ENCODE measurements at places on chromosomes 2 and 18.
A peak's percentile ranks its signal among the peaks of the same experiment; 100 is the strongest.

- DNase-seq: no peak
Measured at GRCh38 chr18:79823120-79823519, 25.4 kb downstream of the KCNG2 start.

GRCh38 chr2:168032091-168032490, 215.3 kb downstream of the STK39 start:
- no peak for DNase-seq

DNA sequence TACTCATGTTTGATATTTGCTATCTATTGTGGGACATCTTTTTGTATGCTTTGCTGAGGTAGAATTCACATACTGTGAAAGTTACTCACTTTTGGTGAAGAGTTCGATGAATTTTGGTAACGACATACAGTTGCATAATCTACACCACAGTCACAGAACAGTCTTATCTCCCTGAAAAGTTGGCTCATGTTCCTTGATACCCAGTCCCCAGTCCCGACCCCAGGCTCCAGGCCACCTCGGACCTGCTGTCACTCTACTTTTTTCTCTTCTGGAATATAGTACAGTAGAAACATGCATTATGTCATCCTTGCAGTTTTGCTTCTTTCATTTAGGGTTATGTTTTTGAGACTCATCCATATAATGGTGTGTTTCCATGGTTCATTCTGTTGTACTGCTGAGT, 191.7 kb downstream of the FAM210A start:
- no peak for DNase-seq

DNA sequence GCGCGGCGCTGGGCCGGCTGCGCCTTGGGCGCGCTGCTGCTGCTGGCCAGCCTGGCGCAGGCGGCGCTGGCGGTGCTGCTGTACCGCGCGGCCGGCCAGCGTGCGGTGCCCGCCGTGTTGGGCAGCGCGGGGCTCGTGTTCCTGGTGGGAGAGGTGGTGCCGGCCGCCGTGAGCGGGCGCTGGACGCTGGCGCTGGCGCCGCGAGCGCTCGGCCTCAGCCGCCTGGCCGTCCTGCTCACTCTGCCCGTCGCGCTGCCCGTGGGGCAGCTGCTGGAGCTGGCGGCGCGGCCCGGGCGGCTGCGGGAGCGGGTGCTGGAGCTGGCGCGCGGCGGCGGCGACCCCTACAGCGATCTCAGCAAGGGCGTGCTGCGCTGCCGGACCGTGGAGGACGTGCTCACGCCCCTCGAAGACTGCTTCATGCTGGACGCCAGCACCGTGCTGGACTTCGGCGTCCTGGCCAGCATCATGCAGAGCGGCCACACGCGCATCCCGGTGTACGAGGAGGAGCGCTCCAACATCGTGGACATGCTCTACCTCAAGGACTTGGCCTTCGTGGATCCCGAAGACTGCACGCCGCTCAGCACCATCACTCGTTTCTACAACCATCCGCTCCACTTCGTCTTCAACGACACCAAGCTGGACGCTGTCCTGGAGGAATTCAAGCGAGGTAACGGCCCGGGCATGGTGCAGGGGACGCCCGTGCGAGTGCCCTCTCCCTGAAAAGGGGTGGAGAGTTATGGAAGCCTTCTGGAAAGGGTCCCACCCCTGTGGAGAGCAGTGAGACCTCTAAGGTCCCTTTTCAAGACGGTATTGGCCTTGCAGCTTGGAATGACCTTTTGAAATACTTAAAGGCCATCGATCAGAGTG, 1.0 kb downstream of the CNNM3 start:
- DNase-seq: peak; percentile 38

GRCh38 chr2:217010173-217010572, 150.3 kb upstream of the TNP1 start:
- no peak for DNase-seq

DNA sequence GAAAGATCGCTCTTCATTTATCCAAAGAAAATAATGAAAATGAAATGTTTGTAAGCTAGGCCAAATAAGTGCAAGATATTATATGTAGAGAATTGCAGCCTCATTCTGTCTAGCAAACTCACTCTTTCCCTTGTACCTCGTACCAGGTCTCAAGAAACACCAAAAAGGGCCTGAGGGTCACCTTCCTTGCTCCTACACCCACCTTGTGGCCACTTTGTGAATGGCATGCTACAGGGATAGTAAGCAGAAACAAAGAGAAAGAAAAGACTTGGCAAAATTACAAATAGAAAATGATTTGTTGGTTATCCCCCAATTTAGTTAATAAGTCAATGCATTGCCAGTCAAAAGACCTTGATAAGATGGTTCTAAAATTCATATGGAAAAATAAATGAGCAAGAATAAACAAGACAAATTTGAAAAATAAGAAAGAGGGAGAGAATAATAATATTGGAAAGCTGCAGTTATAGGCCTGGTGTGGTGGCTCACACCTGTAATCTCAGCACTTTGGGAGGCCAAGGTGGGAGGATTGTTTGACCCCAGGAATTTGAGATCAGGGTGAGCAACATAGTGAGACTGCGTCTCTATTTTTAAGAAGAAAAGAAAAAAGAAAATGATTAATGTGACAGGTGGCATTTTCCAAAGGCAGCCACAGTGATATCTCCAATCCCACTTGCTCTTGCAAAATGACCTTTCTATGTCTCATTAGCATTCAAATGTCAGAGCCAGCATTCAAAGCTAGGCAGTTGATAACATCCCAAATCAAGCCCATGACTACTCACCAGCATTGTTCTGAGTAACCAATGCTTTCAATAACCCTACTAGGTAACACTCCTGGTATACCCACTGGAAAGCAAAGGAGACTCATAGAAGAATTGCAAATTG, 38.8 kb upstream of the BMP10 start:
- DNase-seq: peak; percentile 38

DNA sequence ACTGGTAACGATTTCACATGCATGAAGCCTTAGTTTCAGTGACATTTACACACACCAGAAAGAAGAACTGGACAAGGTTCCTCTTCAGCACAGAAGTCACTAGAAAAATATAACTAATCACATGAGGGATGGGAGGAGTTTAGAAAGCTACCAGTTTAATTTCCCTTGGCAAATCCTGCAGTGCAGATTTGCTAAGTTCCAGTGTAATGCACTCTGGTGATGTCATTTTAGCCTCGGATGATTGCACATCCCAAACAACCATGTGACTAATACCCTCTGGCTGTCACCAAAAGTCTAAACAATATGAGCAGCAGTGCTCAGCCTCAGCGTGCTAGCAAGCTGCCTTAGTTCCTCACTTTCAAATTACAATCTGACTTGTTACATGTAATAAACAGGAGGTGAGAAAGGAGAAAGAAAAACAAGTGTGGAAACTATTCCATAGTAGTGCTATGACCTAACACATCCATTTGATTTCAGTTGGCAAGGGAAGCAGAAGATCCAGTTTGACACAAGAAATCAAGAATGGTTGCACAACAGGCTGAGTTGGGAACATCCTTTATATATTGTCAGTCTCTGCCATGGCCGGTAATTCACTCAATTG, 35.3 kb upstream of the PPP1CB start:
- peak; percentile 25 for DNase-seq

GRCh38 chr2:144426981-144427479, 92.9 kb downstream of the ZEB2 start:
- no peak for DNase-seq

GRCh38 chr2:26281226-26281625, 36.5 kb downstream of the HADHB start:
- DNase-seq: no peak

GRCh38 chr2:189232759-189233406, 53.3 kb upstream of the COL5A2 start:
- no peak for DNase-seq

- DNase-seq: no peak
Measured at GRCh38 chr18:51339856-51340255, 142.4 kb upstream of the MEX3C start.

DNA sequence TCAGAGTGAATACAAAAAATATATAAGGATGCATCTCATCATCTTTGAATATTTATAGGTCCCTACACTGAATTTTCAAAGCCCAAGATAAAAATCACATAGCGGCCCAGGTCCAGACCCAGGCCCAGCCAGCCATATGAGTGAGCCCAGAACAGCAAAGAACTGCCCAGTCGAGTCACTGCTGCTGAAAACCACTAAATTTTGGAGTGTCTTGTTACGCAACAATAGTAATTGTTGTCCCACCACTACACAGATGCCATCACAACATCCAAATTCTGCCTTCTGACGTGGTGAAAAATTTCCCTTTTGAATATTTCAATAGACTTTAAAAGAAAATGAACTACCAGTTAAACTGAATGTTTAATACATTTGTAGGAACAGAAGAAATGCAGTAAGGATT, 5.7 kb downstream of the C18orf32 start:
- DNase-seq: no peak

GRCh38 chr2:181396256-181397123, 60.7 kb upstream of the ITGA4 start:
- DNase-seq: no peak

DNA sequence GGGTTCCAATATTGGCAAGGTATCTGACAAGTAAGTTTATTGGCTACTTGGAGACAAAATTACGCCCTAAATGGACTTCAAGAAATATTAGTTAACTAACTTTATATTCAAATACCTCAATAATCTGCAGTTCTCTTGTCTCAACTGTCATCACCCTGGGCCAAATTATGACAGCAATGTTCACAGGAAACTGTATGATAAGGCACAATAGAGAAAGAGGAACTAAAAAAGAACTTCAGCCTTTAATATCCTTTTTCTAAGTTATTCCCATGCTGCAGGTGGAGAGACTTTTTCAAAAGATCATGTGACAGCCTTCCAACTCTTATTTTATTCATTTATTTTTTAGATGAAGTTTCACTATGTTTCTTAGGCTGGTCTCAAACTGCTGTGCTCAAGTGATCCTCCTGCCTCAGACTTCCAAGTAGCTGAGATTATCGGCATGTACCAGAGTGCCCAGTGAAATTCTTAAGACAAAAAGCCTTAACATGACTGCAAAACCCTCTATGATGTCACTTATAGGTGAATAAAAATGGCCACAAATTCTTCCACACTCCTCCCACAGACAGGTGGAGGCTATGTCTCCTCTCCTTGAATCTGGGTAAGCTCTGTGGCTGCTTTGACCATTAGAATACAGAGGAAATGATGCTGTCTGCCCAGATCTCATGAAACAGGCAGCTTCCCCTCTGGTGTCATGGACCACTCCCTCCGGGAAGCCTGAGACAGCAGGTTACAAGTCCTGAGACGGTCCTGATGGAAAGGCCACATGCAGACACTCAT, 211.0 kb downstream of the TGIF1 start:
- DNase-seq: no peak

DNA sequence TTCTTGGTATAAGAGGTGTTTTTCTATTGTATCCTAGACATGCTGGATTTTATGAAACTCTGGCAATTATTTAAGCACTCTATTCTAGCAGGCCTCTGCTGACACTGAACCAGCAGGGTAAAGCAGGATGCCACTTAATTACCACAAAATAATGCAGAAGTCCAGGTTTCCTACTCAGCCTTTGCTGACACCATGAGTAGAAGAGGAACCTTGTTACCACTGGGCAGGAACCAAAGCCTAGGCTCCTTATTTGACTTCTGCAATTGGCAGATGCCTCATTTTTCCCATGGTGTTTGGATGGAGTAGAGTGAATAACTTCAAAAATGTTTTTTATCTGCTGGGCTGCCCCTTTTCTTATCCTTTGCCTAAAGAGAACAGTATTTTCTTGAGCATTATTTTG, 60.8 kb downstream of the THNSL2 start:
- DNase-seq: no peak

DNA sequence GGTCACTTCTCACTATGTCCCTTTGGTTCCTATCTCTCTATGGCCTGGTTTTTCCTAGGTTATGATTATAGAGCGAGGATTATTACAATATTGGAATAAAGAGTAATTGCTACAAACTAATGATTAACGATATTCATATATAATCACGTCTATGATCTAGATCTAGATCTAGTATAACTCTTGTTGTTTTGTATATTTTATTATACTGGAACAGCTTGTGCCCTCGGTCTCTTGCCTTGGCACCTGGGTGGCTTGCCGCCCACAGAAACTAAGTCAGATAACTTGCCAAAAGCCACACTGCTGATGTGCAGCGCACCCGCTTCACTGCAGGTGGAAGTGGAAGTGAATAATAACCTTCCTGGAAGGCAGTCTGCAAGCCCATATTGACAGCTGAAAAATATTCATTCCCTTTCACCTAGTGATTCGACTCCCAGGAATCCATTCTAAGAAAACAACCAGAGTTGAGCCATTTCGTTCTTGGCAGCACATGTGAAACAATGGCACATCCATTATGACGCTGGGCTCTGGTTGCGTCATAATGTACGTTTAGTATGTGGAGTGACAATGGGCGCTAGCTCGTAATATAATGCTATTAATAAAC, 725 bp upstream of the ANKRD53 start:
- peak; percentile 35 for DNase-seq

- DNase-seq: no peak
Measured at GRCh38 chr2:126657148-126657635, 1.2 kb downstream of the GYPC start.

DNA sequence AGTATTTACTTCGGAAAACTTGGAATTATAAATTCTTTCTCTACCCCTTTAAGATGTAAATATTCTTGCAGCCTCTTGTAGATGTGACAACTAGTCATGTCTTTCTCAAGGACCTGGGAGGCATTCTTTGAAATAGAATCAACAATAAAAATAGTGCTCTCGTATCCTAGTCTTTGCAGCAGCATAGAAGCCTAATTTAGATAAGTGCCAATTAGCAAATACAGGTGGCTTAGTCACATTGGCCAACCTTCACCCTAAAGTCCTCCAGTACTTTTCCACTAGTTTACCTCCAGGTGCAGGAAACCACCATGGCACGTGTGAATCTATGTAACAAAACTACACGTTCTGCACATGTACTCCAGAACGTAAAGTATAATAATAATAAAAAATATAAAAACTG, 3.5 kb upstream of the ZSWIM2 start:
- no peak for DNase-seq

- DNase-seq: no peak
Measured at GRCh38 chr2:204503869-204504268, 41.4 kb upstream of the PARD3B start.

DNA sequence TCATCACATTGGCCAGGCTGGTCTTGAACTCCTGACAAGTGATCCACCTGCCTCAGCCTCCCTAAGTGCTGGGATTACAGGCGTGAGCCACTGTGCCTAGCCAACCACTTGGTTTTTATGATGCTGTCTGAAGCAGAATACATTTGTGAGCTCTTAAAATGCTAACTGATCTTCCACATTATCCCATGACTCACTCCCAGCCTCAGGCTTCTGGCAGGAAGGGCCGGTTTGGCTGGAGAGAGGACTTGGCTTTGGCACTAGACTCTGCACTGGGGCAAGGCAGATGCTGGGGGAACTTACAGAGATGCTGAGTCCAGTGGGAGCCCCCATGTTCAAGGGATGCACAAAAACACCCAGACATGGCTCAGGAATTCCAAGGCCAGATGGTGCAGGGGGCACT, 40.5 kb upstream of the SH3BP4 start:
- DNase-seq: no peak

- DNase-seq: no peak
Measured at GRCh38 chr2:44763275-44763782, 178.2 kb upstream of the SIX3 start.

- DNase-seq: no peak
Measured at GRCh38 chr18:50401888-50402287, 27.0 kb downstream of the SKA1 start.
